ENCODE measurements at places on chromosomes 5 and 9. TPM values are rescaled to one million over a fixed set of nuclear protein-coding genes. Genes with fewer than 3 reads are reported as not detected.
A peak's percentile ranks its signal among the peaks of the same experiment; 100 is the strongest.

- no peaks in the 10 kb centered on the region for H3K4me1 ChIP-seq
- no peak for DNase-seq
- no peak overlapping the region for H3K27ac ChIP-seq
- no peaks in the 10 kb centered on the region for H3K36me3 ChIP-seq
- H3K27me3 ChIP-seq = peaks cover 2% of the 10 kb centered on the region
- no peak overlapping the region for H3K4me3 ChIP-seq
Measured at GRCh38 chr9:81207651-81208050, 481.7 kb downstream of the TLE1 start.

DNA sequence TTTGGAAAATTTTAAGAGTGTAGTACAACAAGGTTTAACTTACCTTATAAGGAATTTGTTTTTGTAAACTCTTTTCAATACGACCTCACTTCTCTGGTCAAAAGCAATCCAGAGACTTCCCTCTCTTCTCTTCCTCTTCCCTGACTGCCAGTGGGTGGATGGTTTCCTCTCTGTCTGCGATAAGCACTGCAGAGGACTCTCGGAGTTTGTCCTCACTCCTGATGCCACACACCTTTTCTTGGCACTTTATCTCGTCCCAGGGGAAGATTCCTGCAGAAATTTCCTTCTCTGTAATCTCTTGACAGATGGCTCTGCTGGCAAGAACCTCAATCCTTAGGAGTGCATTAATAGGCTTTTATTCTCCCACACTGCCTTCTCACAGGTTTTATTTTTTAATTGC, 641.6 kb downstream of the NR2F1-AS1 start:
- H3K27me3 ChIP-seq = no peaks in the 10 kb centered on the region
- no peak overlapping the region for H3K4me3 ChIP-seq
- DNase-seq = no peak
- no peaks in the 10 kb centered on the region for H3K36me3 ChIP-seq
- no peak overlapping the region for H3K27ac ChIP-seq

DNA sequence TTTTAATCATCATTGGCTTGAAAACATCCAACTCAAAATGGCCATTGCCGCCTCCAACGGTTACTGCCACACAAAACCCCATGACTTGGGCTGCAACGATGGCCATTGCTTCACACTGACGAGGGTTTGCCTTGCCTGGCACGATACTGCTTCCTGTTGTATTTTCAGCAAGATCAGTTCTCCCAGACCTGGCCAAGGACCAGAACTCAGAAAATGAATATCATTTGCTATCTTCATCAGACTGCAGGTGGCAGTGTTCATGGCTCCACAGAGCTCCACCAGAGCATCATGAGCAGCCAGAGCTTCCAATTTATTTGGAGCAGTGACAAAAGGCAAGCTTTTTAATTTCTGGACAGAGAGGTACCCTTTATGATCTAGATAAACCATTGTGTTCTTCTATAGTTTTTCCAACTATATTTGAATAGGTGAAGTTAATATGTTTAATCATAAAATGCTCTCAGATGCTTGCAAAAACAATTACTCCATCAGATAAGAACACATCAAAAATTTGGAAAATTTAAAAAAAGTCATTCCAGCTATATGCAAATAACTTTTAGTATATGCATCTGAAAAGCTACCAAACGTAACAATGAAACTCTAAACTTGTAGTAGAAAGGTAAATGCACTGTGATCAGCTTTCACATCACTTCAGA, 10.4 kb downstream of the AMACR start:
- H3K4me3 ChIP-seq = no peak overlapping the region
- DNase-seq = peak; percentile 88
- peaks cover 8% of the 10 kb centered on the region for H3K4me1 ChIP-seq
- H3K27me3 ChIP-seq = no peaks in the 10 kb centered on the region
- peaks cover 1% of the 10 kb centered on the region for H3K36me3 ChIP-seq

- no peak for DNase-seq
- H3K36me3 ChIP-seq = no peaks in the 10 kb centered on the region
- H3K4me1 ChIP-seq = no peaks in the 10 kb centered on the region
Measured at GRCh38 chr9:121807069-121807822, 155.8 kb downstream of the DAB2IP start.

DNA sequence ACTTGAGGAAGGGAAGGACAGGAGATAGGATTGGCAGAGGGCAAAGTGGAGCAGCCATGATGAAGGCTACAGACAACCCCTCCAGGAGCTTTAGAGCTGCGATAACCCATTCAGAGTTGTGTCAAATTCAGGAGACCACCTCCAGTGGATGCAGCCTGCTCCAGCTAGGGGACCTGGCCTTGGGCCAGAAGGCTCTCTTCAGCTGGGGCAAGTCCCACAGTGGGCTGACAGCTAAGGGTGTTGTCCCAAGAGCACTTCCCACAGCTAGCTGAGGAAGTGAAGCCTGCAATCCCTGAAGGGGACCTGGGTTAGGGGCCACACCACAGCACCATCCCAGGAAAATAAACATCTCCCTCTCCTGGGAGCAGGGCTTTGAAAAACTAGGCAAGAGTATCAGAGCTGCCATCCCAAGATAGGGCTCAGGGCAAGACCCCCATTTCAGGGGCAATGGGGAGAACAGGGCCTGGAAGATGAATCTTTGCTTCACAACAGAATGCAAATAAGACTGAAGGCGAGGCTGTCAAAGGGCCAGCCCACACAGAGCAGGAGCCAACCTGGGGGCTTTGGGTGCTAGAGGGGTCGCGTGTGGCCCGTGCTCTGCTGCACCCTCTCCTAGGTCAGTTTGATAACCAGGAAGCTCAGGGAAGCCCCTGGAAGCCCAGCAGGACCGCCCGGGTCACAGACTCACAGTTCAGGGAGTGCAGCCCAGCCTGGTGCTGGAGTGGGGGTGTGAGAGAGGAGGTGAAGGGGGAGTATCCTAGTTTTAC, 19.3 kb upstream of the DAPK1 start:
- no peak overlapping the region for H3K4me3 ChIP-seq
- no peaks in the 10 kb centered on the region for H3K36me3 ChIP-seq
- DNase-seq = no peak
- H3K27me3 ChIP-seq = no peaks in the 10 kb centered on the region

DNA sequence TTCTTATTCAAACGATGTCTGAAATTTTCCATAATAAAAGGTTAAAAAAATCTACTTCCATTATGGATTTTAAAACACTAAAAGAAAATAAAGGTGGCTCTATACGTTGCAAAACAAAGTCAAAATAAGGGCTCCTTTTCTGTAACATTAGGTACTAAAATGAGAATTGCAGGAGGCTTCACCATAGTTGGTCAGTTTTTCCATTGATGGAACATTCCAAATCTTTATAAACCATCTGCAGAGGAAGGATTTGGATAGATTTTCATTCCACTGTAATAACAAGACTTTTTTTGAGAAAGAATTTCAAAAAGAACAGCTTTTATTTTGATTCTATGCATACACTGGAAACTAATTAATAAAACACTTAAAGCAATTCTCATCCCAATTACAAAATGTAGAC, 145.6 kb downstream of the LURAP1L start:
- peaks cover 4% of the 10 kb centered on the region for H3K4me1 ChIP-seq
- no peak overlapping the region for H3K27ac ChIP-seq
- no peaks in the 10 kb centered on the region for H3K27me3 ChIP-seq
- no peak for DNase-seq
- H3K4me3 ChIP-seq = no peak overlapping the region
- no peaks in the 10 kb centered on the region for H3K36me3 ChIP-seq

- no peak overlapping the region for H3K27ac ChIP-seq
- no peaks in the 10 kb centered on the region for H3K4me1 ChIP-seq
- no peak overlapping the region for H3K4me3 ChIP-seq
- no peaks in the 10 kb centered on the region for H3K36me3 ChIP-seq
- no peaks in the 10 kb centered on the region for H3K27me3 ChIP-seq
- no peak for DNase-seq
Measured at GRCh38 chr9:104258296-104259011, 164.3 kb downstream of the SMC2 start.

GRCh38 chr5:177594071-177594470, 2.1 kb downstream of the TMED9 start:
- H3K4me1 ChIP-seq = peaks cover 3% of the 10 kb centered on the region
- DNase-seq = no peak
- H3K27me3 ChIP-seq = no peaks in the 10 kb centered on the region
- no peak overlapping the region for H3K27ac ChIP-seq
- no peak overlapping the region for H3K4me3 ChIP-seq

GRCh38 chr9:104895572-104895971, 32.4 kb downstream of the ABCA1 start:
- H3K27ac ChIP-seq = no peak overlapping the region
- H3K36me3 ChIP-seq = peaks cover 21% of the 10 kb centered on the region
- H3K27me3 ChIP-seq = no peaks in the 10 kb centered on the region
- peak; percentile 90 for DNase-seq
- peaks cover 4% of the 10 kb centered on the region for H3K4me1 ChIP-seq

- no peaks in the 10 kb centered on the region for H3K36me3 ChIP-seq
- H3K27me3 ChIP-seq = no peaks in the 10 kb centered on the region
- no peak overlapping the region for H3K4me3 ChIP-seq
- no peak for DNase-seq
- H3K27ac ChIP-seq = no peak overlapping the region
Measured at GRCh38 chr5:2848619-2849018, 97.1 kb upstream of the IRX2 start.

DNA sequence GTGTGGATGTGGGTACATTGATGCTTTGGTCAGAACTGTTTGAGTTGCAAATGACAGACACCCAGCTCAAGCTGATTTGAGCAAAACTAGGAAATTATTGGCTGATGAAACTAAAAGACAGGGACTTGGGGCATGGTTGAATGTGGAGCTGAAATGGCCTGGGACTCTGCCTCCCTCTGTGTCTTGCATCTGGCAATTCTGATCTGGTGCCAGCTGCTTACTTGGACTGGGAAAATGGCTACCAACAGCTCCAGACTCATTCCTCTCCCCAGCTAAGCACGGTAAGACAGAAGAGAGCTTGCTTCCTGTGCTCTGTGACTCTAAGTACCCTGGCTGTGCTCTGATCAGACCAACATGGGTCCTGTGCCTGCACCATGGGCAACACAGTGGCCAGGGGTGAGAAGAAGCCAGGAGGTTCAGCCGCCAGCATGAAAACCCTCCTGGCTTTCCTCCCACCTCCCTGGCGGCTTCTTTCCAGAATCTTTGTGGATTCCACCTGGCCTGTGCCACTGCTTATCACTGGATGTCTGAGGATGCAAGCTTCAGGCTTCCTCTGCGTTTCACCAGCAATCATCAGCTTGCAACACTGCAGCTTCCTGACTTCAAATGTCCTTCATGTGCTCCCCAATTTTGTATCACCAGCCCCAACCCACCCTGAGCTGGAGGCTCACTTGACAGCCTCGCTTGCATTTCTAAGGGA, 44.1 kb downstream of the C5orf15 start:
- H3K4me3 ChIP-seq = no peak overlapping the region
- no peaks in the 10 kb centered on the region for H3K4me1 ChIP-seq
- DNase-seq = no peak
- H3K27ac ChIP-seq = no peak overlapping the region

GRCh38 chr5:133249593-133249992, 197.8 kb downstream of the HSPA4 start:
- DNase-seq = no peak
- H3K4me1 ChIP-seq = peaks cover 11% of the 10 kb centered on the region
- H3K27ac ChIP-seq = no peak overlapping the region

CSF1R gene
- 0.36 TPM for total RNA-seq

PCDH12 gene
- total RNA-seq = 0.18 TPM

TMEM161B gene
- total RNA-seq = 9.3 TPM

DNAJB5 gene
- 14.9 TPM for total RNA-seq

GPR150 gene
- under 0.01 TPM for total RNA-seq

IFNK gene
- not detected for total RNA-seq

C8G gene
- total RNA-seq = not detected
